ENCODE measurements at places on chromosomes 11 and 22.

DNA sequence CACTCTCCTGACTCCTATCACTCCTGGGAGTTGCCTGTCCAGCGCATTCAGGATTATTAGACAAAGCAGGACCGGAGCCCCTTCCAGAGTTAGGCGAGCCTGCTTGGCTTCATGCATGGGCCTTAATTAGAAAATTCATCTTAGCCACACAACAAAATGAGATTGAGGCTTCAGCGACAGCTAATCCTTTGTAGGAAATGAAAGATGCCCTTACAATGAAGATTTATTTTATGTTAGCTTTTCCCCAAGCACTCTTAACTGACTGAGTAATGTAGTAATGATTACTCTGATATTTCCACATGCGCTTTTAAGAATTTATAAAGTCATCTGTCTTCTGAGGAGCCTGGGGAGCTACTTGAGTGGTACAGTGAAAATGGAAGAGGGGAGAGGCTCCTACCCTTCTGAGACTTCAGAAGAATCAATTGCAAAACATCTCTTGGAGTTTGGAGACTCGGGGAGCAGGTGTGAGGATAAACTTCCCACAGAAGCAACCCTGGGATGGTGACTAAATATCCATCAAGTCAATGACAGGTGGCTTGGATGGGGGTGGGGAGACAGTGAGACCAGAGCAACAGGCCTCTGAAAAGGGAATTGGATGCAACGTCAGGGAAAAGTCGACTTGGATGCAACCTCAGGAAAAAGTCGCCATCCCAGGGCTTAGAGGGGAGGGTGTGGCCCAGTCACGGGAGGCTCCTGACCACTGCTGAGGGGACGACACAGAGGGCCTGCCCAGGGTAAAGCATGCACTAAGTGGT is 434.5 kb upstream of the B3GAT1 start:
- no peak for DNase-seq

DNA sequence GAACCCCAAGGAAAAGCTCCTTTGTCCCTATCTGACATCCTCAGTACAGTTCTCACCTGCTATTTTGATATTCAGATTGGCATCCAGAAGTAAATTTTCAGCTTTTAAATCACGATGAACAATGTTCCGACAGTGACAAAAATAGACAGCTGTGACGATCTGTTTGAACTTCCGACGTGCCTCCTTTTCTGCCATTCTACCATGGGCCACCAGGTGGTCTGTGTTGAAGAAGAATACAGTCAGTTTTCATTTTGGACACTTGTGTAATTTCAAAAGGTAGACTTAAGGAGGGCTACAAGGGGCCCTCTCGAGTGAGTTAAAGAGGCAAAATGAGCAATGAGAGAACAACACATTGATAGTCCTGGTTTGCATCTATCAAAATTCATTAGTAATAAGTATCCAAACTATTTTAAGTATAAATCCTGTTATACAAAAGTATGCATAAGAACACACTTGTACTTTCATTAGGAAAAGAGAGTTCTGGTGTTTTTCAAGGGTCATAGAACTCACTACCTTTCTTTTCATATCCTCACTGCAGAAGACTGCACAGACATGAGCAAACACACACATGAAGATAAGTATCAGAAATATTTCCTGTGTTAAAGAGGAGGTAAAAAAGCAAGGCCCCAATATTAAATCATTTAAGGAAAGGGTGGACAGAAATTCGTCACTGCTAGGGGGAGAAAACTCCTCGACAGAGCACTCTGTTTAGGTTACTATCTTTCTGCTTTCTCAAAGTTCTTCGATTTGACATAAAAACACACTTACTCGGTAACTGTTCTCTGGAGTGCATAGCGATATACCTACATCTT is 89.9 kb upstream of the APOA1 start:
- DNase-seq = peak; percentile 25

DNA sequence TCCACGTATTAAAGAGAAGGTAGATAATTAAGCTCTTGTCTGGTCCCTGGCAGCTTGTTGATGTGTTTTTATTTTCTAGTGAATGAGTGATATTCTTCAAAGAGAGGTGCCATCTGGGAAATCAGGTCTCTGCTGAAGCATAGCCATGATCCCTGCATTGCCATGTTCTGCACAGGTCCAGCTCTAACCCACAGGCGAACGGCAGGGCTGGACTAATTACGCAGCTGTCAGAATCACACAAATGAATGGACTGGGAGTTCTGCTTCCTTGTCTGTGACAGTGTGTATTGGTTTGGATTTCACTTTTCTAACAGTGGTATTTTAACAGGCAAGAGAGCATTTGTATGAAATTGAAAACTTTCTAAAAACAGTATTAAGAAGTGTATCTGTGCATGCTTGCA is 235.6 kb downstream of the FAT3 start:
- no peak for DNase-seq

DNA sequence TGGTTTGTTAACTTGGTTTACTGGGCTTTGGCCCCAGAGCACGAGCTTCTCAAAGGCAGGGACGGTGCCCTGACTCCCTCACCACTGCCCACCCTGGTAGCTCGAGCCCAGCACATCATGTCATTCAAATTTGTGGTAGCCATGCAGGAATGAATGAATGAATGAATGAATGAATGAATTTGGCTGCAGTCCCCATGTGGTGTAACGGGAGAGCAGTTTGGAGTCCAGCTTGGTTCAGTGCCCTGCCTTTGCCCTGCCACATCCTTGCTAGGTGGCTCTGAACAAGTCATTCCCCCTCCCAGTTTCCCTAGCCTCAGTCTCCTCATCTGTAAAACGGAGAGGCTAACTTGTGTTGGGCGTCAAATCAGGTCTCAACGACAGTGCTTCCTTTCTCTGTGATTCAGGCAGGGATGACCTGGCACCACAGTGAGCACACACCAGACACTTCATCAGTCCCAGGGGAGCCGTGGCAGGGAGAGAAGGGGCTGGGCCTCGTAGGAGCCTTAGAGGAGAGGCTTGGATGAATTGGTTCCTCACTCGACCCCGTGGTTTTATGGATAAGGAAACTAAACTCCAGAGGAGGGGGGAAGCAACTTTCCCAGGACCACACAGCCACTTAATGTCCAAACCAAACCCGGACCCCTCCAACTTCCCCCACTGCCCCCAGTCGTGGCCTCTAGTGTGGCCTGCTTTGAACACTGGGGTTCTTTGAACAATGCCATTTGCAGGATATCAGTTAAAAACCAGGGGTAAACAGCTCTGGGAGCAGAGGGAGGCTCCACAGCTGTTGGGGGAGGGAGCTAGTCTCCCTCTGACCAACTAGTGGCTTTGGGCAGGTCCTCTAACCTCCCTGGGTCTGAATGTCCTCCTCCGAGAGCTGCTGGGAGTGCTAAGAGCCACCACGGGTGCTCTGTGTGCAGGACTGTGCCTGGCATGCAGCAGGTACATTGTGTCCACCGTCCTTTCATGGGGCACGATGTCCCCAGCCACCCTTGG is 86.2 kb downstream of the CACNA1I start:
- DNase-seq = no peak

DNA sequence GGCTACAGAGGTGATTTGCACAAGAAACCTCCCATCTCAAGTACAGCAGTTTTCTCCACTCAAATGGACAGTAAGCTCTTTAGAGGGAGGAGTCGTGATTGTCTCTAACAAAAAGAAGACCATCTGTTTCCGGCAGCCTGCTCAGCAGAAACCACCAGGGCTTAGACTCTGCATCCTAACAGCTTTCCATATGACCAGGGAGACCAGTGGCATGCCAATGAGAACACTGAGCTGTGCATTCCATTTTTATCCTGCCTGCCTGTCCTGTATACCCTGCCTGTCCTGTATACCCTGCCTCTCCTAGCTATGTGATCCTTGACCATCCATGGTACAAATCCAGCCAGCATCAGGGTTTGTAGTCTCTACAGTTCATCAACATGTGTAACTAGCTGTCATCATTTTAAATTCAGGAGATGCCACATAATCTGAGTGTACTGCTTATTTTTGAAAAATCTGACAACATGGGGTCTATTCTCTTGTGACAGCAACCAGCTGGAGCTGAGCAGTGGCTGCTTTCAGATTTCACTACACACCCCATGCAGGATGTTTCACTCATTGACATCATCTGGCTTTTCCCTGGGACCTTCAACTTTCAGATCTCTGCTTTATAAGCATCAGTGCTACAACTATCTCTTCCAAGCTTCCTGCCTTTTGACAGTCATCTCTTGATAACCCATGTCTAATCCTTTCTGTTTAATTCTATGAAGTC is 50.5 kb upstream of the POU2AF2 start:
- DNase-seq = no peak

GRCh38 chr11:2570211-2570811 is 125.5 kb downstream of the KCNQ1 start:
- no peak for DNase-seq

DNA sequence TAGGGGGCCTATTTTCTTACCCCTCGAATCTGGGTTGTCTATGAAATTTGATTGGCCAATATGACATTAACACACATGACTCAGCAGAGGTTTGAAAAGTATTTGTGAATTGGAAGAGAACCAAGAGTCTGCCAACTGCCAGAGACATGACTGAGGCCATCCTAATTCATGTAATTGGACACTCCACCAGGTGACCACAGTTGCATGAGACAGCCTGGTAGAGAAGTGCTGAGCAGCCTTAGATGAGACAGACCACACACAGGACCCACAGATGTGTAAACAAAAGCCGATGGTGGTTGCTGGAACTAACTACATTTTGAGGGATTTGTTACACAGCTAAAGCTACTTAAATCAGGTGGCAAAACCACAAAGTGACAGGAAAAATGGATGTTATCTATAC is 855 bp upstream of the MS4A5 start:
- no peak for DNase-seq

GRCh38 chr11:2685566-2686359 is 14.0 kb downstream of the KCNQ1OT1 start:
- no peak for DNase-seq

DNA sequence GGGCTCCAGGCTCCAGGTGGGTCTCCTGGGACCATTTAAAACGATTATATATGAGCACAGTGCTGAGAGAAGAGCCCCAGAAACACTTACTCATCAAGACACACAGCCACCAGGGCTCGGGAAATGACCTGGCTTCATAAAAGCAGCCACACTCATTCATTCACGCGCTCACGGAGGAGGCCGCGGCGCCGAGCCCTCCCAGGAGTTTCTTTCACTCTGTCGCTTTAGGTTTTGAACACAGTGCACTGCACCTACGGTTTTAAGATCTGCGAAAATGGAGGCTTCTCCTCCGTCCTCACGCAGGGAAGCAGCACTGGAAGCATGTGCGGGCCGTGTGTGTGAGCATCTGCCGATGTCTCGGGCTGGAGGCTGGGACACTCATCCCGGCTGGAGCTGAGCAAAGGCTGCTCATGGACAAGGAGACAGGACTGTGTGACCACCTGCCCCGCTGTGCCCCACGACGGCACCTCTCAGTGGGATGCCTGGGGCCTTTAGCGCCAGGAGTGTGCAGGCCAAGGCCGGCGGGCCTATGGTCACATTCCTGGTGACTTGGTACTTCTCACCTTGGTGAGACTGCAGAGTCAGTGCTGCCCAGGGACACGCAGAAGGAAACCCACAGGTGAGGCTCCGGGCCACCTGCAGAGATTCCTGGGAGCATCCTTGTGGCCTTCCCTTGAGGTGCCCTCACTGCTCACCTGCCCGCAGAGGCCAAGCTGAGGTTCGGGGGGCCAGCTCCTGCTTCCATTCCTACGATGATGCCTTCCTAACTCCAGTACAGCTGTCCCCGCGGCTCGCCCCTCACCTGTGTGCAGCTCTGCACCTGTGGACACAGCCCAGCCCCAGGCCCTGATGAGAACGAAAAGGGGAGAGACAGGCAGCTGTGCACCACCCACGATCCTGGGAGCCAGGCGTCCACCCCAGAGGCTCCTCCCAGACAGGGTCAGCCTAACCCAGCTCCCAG is 872.0 kb downstream of the BRD1 start:
- DNase-seq = peak; percentile 9

DNA sequence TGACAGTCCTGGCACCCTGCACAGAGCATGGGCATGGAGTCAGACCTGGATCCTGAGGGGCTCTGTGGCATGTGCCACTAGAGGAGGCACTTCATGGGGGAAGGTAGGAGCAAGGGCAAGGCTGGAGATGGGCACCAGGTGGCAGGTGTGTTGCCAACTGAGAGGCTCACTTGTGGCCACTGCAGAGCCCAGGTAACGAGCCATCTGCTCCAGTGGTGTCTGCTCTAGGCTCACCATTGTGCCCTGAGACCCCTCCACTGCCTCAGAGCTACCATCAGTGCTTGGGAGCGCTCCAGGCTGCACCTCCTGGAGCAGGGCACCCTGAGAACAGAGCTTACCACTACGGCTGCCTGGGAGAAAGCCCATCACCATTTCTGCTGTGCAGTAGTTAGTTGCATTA is 1.3 kb upstream of the ZDHHC8 start:
- no peak for DNase-seq

DNA sequence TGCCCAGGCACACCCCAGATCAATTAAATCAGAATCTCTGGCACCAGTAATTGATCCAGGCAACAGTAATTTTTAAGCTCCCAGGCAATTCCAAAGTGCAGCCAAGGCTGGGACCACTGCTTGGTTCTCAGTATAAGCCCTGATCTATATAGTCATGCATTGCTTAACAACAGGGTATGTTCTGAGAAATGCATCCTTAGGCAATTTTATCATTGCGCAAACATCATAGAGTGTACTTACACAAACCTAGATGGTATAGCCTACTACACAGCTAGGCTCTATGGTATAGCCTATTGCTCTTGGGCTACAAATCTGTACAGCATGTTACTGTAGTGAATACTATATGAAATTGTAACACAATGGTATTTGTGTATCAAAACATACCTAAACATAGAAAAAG is 651 bp upstream of the C11orf42 start:
- DNase-seq = no peak

DNA sequence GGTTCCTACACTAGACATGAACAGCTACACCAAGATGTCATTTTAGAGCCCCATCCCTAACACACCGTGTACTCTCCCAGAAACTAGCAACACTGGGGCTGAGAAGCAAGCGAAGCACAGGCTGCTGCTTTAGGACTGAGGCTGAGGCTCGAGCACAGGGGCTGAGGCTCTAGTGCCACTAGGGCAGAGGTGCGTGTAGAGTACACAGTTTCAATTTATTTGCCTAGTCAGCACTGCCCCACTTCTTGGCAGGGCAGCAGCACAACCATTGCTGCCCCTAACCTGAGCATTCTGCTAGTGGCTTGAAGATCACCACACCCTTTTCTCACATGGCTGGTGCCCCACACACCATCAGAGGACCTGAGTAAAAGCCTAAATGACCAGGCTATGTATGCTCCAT is 713.2 kb downstream of the LRRC4C start:
- no peak for DNase-seq

GRCh38 chr11:59729834-59730233 is 16.2 kb upstream of the OR10V1 start:
- no peak for DNase-seq

GRCh38 chr22:37647928-37648327 is 8.5 kb downstream of the SH3BP1 start:
- DNase-seq = no peak

- no peak for DNase-seq
Measured at GRCh38 chr11:123364080-123364479, 66.0 kb upstream of the GRAMD1B start.

DNA sequence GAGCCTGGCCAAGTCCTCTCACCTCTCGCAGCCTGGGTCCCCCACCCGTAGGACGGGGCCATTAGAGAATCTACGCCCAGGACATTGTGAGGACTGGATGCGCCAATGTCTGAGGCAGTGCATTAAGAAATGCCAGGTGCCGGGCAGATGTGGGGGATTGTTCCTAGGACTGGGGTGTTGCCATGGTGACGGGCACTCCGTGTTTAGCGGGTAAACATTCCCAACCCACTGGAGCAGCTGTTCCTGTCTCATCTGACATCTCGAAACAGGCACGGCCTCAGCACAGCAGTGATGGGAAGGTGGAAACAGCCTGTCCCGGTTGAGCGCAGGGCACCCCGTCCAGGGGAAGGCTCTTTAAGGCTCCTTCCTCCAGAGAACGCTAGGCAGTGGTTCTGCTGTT is 99.6 kb upstream of the RTL6 start:
- DNase-seq = no peak

GRCh38 chr11:134862587-134863195 is 450.6 kb upstream of the B3GAT1 start:
- no peak for DNase-seq

Measured in central memory CD8-positive, alpha-beta T cell (primary cell).